GM12878 (cell line): ENCODE measurements at places on chromosomes 2 and 18.

DNA sequence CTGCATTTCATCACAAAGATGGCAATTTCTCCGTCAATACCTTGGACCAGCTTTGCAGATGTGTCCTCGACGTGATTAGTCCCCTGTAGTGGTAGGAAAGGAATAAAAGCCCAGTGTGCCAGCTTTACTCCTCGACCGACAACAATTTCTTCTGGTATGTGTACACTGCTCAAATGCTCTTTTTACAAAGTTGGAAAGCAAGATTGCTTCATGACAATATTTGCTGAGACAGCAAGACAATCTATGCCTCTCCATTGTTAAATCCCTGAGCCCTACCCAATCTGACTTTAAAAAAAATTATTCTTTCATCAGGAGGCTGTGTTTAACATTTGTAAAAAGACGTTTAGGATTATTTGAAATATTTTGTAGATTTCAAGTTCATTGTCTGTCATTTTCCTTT lies 27.6 kb upstream of the ZEB2 start:
- no peak for DNase-seq

GRCh38 chr2:72919414-72920317 lies 2.3 kb downstream of the EMX1 start:
- no peak for DNase-seq

DNA sequence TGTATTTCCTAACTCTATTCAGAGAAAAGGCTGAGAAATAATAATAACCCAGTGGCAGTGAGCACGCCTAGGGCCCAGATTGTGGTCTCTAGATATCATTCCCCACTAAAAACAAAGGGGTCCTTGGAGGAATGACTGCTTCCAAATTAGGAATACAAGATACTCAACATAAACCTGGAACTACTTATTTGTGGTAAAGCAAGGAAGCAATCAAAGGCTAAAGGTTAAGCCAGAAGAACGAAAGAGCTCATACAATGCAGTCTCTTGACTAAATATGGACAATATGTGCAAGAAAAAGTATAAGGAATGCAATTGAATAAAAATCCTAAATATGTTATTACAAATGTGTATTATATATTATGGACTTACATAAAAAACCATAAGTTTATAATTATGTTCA lies 253.5 kb upstream of the NRP2 start:
- no peak for DNase-seq

DNA sequence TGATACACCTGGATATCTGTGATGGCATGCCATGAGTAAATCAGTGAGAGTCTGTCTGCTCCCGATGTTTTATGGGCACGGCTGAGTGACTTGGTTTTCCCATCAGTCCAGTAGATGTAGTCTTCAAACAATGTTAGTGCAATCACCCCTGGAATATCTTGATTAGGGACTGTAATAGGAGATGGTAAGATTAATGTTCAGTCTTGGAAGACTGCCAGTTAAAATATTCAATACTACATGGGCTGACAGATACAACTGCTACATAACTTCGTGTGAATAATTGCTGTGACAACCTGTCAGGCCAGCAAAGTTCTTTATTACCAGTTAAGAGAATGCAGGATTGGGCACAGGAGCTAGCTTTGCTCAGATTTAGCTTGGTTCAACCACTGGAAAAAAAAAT lies 1673.3 kb downstream of the LRP1B start:
- DNase-seq = no peak

- DNase-seq = no peak
Observed at GRCh38 chr2:207879536-207879935, 109.8 kb upstream of the FZD5 start.

DNA sequence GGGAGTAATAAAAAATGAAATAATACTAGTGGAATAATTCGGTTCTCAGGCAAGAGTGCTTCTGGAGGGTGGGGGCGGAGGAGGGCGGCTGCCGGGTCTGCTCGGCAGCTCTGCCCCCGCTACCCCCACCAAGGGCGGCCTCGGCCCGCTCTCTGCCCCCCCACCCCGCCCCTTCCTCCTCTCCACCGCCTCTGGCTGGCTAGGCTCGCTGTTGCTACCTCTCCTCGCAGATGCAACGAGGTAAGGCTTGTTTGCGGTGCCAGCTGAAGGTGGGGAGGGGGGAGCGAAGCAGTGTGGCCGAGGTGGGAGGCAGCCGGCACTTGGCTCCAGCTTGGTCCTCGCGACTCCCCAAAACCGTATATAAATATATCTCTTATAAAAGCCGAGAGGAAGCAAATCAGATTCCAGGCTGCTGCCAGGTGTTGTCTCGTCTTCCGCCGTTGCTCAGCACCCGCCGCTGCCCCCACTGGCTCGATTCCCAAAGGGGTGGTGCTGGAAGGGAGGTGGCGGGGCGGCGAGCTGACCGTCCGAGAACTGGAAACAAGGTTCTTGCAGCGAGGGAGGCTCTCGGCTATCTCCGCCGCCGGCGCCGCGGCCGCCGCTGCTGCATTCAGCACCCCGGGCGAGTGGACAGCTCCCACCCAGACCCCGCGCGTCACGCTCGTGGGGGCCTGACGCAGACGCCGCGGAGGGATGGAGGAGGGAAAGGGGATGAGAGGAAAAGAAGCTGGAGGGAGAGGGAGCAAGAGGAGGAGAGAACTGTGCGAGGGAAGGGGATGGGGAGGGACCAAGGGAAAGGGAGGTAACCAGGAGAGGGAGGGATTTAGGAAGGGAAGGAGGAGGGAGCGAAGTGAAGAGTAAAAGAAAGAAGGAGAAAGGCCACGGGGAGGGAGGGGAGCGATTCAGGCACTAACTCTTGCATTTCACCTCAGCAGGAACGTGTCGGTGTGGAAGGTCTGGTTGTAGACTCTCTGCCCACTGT lies at the start of gene MARCHF4:
MARCHF4 (minus strand) TSS at position 763 of the 982 bp plus-strand sequence. CDS start 2,223 bp downstream, outside the sequence.
- no peak for DNase-seq

GRCh38 chr2:217790195-217790594 lies 212.6 kb downstream of the TNS1 start:
- DNase-seq = no peak

- no peak for DNase-seq
Observed at GRCh38 chr2:169464466-169464865, 14.8 kb upstream of the BBS5 start.

DNA sequence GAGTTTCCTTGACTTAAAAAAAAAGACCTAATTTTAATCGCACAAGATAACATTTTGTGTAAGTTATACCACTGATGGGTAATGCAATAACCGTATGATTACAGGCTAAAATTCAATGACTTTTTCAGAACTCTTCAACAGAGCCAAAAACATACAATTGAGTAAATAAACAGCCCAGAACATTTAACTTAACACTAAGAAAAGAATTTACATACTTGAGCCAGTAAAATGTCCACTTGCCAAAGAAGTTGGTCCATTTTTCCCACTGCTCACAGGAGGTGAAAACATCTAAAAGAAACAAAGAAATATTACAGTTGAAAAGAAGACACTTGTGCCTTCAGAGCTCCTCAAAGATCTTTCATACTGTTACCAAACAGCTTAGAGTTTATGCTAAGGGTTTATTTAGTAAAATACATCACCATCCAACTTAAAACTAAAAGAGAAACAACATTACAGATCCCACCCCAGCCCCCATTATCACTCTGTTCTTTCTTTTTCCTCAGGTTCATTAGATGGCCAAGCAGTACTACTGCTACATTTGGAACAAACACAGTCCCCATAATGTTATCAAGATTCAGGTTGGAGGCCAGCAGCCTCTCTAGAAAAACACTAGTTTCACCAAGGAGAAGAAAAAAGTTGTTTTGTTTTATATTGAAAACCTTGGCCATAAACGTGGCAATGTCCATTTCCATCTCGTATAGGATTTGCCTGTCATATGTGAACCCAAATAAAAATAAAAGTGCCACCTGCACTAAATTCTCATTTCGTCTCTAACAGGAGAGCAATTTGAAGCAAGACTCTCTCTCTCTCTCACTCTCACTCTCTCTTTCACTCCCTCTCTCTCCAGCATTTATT lies 2.7 kb downstream of the TCF4 start:
- DNase-seq = no peak

GRCh38 chr2:119606674-119607073 lies 62.4 kb downstream of the CFAP221 start:
- DNase-seq = no peak

GRCh38 chr18:60391571-60392226 lies 19.1 kb upstream of the MC4R start:
- DNase-seq = no peak
